ENCODE measurements at places on chromosomes 5 and 9. TPM values are rescaled to one million over a fixed set of nuclear protein-coding genes. Genes with fewer than 3 reads are reported as not detected.

The PKD2L2 gene
- not detected for total RNA-seq

- DNase-seq = no peak
These were observed 13.5 kb downstream of the PLAC8L1 start for GRCh38 chr5:146091881-146092280.

- no peak for DNase-seq
These were observed 1642.7 kb upstream of the WWC1 start for GRCh38 chr5:166648736-166649135.

GRCh38 chr9:22469928-22470544 lies 23.4 kb downstream of the DMRTA1 start:
- DNase-seq = no peak

DNA sequence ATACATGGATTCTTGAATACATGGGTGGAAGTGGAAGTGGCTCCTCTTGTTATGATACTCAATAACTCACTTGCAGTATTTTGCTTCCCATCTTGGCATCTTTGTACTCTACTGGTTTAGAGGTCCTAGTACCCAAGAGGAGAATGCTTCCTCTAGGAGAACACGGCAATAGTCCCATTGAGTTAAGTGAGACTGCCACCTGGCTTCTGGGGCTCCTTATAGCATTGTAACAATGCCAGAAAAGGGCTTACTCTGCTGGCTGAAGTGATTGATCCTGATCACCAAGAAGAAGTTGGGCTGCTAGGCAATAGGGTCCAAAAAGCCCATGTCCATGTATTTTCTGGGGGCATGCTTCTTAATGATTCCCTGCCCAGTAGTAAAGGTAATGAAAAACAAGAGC lies 627.6 kb upstream of the SGCD start:
- DNase-seq = no peak
